ENCODE measurements at places on chromosomes 7 and 10. TPM values are rescaled to one million over a fixed set of nuclear protein-coding genes. Genes with fewer than 3 reads are reported as not detected.

The SHTN1 gene
- total RNA-seq = 17.3 TPM

The SRRM3 gene
- 4.6 TPM for total RNA-seq

The WDFY4 gene
- total RNA-seq = 2.9 TPM

The PCGF6 gene
- 4.8 TPM for total RNA-seq

GRCh38 chr7:37448011-37448635 is 541 bp downstream of the ELMO1 start:
- H3K27ac ChIP-seq = peak overlapping the region; percentile 77
- no peaks in the 10 kb centered on the region for H3K27me3 ChIP-seq
- no peaks in the 10 kb centered on the region for H3K36me3 ChIP-seq
- H3K4me3 ChIP-seq = peak overlapping the region; percentile 51
- peak; percentile 64 for DNase-seq

- no peak for DNase-seq
- H3K4me1 ChIP-seq = no peaks in the 10 kb centered on the region
- no peaks in the 10 kb centered on the region for H3K36me3 ChIP-seq
- no peak overlapping the region for H3K4me3 ChIP-seq
These were observed 10.6 kb downstream of the LRIT2 start for GRCh38 chr10:84214612-84215235.

DNA sequence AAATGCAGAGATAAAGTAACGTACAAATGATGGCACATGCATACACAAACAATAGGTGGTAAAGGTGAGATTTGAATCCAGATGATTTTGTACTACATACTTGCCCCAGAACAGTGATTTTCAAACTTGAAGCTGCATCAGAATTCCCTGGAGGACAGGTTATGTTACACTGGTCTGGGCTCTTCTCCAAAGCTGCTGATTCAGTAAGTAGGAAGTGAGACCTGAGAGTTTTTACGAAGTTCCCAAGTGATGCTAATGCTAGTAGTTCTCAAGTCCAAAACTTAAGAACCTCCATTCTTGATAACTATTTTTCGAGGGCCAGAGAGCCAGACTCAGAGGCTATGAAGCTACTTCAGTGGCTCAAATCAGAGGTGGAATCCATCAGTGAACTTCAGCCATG is 159.0 kb upstream of the POM121L12 start:
- no peak overlapping the region for H3K4me3 ChIP-seq
- no peak overlapping the region for H3K27ac ChIP-seq
- no peaks in the 10 kb centered on the region for H3K4me1 ChIP-seq
- H3K27me3 ChIP-seq = no peaks in the 10 kb centered on the region
- H3K36me3 ChIP-seq = no peaks in the 10 kb centered on the region
- DNase-seq = no peak

DNA sequence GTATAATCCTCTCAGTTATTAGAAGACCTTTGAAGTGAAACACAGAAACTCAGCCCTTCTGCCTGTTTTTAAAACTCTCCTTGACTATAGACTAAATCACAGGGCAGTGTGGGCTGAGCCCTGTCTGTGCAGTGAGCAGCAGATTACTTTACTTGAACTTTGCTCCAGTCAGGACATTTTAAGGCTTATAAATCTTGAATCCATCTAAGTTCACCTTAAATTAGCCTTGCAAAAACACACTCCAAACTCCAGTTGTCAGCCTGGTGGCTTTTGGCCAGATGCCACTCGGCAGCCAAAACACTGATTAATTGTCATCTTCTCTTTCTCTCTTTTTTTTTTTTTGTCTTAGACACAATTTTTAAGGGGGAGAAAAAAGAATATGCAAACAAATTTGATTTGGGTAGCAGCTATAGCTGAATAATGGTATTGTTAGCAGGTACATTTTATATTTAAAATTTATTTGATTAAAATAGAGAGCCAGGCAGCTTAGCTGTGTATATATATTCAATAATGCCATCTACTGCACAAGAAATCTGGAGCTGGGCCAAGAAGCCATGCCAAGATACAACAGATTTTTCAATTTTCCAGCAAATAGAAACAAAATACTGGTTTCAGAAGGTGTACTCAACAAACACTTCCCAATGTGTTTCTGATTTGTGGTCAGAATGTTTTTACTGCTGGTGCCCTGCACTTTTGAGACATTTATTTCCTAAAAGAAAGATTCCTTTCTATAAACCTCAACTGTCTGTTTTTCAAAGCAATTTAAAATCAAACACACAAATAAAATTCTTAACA is 247.7 kb downstream of the TFEC start:
- DNase-seq = no peak
- H3K36me3 ChIP-seq = no peaks in the 10 kb centered on the region
- H3K27ac ChIP-seq = no peak overlapping the region
- H3K27me3 ChIP-seq = no peaks in the 10 kb centered on the region
- no peak overlapping the region for H3K4me3 ChIP-seq
- H3K4me1 ChIP-seq = peaks cover 7% of the 10 kb centered on the region

DNA sequence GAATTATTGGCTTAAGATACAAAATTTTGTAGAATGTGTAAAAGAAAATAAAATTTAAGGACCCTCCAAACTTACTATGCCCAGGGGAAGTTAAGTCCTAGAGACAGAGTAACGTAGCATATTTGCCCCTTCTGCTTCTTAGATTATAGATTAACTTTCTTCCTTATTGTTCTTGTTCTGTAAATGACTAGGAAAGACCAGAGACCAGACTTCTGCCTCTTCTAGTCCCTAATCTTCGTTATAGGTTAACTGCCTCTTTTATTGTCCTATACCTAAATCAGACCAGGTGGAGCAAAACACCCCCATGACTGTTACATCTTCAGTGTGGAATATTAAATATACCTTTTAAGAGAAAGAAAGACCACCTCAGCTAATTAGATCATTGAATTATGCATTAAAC is 160.5 kb downstream of the PHTF2 start:
- DNase-seq = no peak
- no peaks in the 10 kb centered on the region for H3K27me3 ChIP-seq
- no peaks in the 10 kb centered on the region for H3K36me3 ChIP-seq
- H3K4me3 ChIP-seq = no peak overlapping the region
- no peaks in the 10 kb centered on the region for H3K4me1 ChIP-seq
- no peak overlapping the region for H3K27ac ChIP-seq

Data from pancreas (tissue), 10 donors.